ENCODE measurements at places on chromosomes 1 and 21. TPM values are rescaled to one million over a fixed set of nuclear protein-coding genes. Genes with fewer than 3 reads are reported as not detected.

Gene GBP4
- total RNA-seq, result 2.0 TPM

Gene KRTAP7-1
- total RNA-seq, result not detected

Gene OR6P1
- total RNA-seq, result not detected

Gene EXOC8
- 19.9 TPM for total RNA-seq

Gene CYP4A11
- total RNA-seq, result not detected
